ENCODE measurements at places on chromosomes 1 and 21.

DNA sequence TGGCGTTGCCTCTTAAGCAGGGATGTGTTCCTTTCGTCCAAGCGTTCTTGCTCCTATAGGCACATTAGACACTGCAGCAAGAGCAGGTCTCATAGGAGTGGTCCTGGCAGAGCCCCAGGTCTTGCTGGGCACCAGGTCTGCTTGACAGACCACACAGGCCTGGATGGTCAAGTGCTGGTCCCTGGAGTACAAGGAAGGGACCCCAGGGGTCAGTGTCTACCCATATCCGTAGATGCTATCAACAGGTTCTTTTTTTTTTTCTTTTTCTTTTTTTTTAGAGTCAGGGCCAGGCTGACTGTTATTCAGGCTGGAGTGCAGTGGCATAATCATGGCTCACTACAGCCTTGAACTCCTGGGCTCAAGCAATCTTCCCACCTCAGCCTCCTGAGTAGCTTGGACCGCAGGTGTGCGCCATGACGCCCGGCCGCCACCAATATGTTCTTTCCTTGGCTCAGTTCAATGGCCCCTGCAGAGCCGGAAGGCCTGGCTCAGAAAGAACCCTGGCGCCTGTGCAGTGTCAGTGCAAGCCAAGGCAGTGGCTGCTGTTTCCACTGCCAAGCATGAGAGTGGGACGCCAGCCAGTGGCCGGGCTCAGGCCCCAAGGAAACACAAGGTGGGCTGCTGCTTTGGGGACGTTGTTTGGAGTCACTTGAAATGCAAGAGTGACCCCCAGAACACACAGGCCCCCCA is 10.0 kb upstream of the TNFRSF8 start:
- DNase-seq = no peak

- DNase-seq = no peak
These were observed 122.4 kb downstream of the USP25 start for GRCh38 chr21:15852146-15852545.

GRCh38 chr1:196393742-196394141 is 214.5 kb downstream of the KCNT2 start:
- DNase-seq = no peak

GRCh38 chr1:37628026-37628556 is 6.6 kb downstream of the RSPO1 start:
- DNase-seq = no peak
